Aorta (tissue), 5 donors: ENCODE measurements at places on chromosomes 1 and 21.

DNA sequence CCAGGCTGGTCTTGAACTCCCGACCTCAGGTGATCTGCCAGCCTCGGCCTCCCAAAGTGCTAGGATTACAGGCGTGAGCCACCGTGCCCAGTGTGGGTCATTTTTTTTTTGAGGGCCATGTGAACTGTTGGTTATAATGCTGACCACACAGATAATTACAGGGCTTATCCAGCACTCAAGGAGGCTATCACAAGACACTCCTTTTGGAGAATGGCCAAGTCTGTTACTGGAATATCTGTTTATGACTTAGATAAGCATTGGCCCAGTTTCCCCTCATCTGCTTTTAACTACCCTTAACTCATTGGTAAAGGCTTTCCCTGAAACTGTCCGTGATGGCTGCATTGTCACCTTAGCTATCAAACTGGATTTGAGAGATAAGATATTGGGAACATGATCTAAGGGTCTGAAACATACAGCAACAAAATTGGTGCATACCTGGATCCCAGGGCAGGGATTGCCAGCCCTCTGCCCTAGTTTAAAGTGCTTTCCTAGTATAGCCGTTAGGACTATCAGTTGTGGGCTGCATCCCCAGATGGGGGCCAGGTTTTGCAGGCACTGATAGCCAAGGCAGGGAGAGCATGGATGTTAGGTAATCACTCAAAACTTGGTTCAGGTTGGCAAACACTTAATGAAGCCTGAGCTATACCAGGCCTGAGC, 15.6 kb downstream of the SZT2 start:
- no peak for DNase-seq

DNA sequence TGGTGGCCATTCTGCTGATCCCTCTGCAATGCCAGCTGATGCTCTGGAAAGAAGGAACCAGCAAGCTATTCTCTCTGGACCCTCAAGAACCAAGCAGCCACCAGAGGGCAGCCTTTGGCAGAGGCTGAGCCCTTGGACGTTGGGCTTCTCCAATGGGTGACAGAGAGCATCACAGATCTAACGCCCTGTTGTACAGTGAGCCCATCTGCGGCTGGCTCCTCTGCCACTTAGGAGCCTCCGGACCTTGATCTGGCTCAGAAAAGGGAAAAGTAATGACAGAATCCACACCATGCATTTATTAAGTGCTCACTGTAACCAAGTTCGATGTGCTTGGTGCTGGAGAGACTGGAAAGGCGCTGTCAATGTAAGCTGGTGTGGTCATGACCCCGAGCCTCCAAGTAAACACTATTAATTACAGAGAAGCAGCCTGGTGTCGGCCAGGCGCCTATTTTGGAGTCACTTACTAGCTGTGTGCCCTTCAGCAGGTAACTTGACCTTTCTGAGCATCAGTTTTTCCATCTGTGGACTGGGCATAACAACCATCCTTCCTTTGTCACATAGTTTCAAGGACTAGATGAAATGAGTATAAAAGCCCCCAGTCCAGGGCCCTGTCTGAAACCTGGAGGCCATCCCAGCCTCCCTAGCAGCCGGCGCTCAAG, 34.9 kb downstream of the ECE1 start:
- DNase-seq: peak; percentile 94

DNA sequence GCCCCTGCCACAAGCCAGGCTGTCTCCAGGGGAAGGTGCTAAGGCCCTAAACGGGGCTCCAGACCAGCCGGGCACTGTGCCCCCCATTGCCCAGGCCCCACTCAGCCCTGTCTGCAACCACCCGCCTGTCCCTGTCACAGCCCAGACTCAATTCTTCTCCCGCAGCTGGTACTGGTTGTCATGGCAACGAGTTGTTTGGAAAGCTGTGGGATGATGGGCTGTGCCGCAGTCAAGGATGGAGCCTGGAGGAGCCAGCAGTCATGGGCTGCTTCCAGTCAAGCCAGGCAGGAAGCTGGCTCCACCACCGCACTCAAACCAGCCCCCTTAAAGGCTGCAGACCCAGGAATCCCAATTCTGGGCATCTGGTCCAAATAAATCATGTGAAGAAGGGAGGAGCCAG, 4.2 kb downstream of the SPOCD1 start:
- DNase-seq: no peak

DNA sequence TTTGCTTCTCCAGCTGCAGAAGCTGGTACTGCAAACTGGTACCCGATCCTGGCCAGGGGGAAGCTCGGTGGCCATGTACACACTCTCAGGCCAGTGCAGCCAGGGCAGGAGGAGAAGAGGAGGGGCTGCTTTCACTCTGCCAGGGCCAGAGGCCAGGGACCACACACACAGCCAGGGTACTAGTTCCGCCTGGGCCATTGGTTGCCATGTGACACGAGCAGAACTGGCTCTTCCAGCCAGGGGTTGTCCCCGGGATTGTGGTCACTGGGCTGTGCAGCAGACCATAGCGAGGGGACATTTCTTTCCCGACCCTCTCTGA, 3.7 kb upstream of the SHISAL2A start:
- DNase-seq: no peak

DNA sequence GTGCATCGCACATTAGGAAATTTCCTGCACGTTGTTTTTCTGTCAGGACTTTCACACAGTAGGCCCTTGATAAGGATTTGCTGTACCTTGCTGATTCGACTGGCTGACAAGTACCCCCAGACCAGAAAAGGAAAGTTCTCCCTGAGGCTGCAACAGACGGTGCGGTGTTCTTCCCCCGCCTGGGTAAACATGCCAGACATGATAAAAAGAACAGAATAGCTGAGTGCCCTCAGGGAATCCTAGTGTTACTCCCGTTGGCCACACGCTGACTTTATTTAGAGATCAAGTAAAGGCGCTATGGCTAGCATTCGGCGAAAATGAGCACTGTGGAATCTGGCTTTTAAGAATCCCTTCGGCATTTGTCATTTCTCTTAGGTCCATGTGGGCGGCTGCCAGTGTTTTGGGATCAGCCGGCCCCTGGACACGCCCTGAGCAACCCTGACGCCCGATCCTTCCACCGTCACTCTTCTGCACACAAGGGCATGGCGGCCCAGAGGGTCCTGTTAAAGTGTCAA, 607.7 kb downstream of the KIF26B start:
- DNase-seq: no peak

GRCh38 chr1:241079047-241079446, 278.0 kb downstream of the RGS7 start:
- no peak for DNase-seq

- DNase-seq: no peak
These were observed 7.3 kb upstream of the ANKRD13C start for GRCh38 chr1:70361727-70362398.

GRCh38 chr1:207503950-207504349, 8.0 kb downstream of the CR1 start:
- no peak for DNase-seq

DNA sequence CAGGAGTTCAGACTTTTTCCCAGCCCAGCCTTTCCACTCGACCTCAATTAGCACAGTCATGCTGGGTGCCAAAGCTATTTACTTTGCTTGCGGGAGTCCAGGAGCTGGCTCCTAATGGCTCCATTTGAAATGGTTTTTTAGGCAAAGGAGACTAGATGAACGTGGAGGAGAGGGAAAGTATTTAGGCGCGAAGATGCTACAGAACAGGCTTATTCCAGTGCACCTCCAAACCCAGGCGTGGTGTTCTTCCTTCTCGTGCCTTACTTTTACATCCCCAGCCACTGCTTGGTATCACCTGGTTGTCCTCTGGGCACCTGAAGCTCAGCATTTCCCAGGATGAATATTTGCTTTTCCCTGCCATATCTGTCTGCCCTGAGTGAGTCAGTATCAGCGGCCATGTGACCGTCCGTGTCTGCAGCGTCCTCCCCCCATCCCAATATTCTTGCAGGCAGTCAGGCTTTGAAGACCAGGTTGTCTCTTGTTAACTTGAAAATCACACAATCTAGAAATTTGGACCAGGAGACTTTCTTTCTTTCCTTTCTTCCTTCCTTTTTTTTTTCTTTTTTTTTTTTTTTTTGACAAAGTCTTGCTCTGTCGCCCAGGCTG, 198.5 kb downstream of the DYRK1A start:
- DNase-seq: no peak

DNA sequence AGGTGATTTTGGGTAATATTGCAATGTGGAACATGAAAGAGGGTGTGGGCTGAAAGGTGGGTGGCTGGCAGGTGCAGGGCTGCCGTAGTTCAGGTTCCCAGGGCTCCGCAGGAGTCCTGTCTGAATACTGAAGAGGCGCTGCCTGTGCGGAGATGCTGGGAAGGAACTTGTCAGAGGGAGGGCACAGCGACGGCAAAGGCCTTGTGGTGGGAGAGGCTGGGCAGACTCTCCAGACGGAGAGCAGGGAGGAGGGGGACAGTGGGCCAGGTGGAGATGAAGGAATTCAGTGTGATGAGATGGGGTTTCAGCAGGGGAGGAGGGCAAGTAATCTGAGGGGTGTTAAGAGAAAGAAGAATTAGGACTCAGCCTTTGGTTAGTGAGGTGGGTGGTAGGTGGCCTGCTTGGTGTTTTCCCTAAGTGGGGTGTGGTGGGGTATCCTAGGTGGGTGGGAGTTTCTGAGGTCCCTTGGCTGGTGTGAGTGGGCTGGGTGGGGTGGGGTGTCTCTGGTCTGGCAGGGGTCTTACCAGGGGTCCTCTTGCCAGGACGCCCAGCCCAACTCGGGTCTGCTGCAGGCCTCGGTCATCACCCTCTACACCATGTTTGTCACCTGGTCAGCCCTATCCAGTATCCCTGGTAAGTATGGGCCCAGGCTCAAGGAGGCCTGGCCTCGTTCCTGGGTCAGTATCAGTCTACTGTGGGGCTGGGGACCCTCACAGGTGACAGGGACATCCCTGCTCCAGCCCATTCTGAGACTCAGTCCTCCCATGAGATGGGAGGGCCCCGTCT, 15.6 kb downstream of the SERINC2 start:
- DNase-seq: peak; percentile 51

DNA sequence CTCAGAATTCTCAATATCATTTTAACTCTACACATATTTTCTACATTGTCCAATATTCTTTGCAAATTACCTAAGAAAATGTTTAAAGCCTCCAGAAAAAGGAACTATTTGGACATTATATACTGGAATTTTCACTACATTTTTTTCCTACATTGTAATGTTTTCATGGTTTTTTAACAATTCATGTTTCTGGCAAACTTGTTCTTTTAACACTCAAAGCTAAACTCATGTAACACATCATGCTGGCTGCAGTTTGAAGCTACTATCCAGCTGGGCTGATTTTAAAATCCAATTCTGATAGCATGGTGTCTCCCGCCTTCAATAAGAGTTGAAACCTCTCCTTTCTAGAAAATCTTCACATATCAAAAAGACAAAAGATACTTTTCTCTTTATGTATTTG, 52.0 kb downstream of the TGFBR3 start:
- no peak for DNase-seq

- DNase-seq: no peak
These were observed 12.6 kb upstream of the PPM1J start for GRCh38 chr1:112727716-112728115.

DNA sequence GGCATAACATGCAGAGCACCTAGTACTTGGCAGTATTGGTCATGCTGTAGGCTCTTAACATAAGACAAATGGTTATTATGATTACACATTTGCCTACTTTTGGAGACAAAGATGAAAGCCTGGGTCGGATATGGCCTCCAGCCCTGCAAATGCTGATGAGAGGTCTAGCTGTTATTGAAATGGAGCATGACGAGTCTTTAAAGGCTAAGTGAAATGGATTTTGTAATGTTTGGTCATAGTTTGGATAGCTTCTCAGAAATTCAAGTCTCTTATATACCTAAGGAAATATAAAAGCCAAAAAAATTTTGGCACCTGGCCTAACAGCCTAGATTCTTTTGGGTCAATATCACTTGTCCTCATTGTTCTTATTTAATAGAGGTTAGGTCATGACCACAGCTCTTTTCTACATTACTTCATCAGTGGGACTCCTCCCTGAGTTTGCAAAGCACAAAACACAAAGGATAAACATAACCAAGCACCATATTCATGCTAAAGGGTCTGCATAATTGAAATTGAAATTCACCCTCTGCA, 69.2 kb upstream of the WLS start:
- DNase-seq: no peak

GRCh38 chr1:235156740-235157139, 4.3 kb downstream of the RBM34 start:
- DNase-seq: no peak

DNA sequence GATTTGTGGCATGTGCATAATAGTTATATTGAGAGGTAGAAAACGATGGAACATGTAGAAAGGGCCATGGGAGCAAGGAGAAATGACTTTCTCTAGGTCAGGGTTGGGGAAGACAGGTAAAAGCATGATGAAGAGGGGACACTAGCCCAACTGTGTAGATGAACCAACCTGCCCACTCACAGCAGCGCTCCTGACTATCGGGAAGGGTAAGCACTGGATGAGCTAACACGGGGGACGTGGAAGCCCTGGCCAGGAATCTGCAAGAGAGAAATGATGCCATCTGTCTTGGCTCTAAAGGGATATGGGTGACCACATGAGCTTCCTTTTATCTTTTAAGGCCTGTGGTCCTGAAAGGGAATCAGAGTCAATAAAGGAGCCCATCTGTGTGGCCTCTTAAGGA, 36.2 kb upstream of the TMEM125 start:
- DNase-seq: no peak

- no peak for DNase-seq
These were observed 11.2 kb upstream of the VPS45 start for GRCh38 chr1:150056407-150056806.

- DNase-seq: peak; percentile 80
These were observed 3.4 kb downstream of the TAGLN2 start for GRCh38 chr1:159921700-159922504.

GRCh38 chr1:78355656-78356055, 135.1 kb upstream of the PTGFR start:
- DNase-seq: no peak

DNA sequence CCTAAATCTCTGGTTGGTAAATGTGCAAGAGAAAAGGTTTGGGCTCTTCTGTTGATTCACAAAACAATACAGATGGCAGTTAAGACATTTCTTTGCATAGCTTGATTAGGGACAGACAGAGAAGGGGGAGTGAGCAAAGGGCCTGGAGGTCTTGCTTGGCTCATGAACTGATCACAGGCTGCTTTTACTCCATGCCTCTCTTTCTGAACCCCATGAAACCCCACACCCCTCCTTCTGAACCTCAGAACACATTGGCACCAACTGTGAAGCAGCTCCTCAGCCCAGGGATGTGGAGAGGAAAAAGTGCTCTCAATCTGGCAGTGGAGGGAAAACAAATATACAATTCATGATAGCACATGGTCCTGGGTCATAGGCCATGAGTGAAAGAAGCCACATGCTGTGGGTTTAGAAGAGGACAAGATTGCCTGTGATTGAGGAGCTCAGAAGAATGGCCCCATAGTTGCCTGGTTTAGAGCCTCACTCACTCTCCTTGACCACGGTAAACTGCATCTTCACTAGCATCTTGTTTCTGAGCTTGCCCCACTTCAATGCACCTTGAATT, 111.6 kb upstream of the GADD45A start:
- DNase-seq: no peak

GRCh38 chr1:118075116-118075515, 109.9 kb downstream of the SPAG17 start:
- DNase-seq: no peak

- DNase-seq: peak; percentile 34
These were observed 2.4 kb downstream of the RAP1GAP start for GRCh38 chr1:21666576-21667320.

- DNase-seq: no peak
These were observed 23.2 kb downstream of the ADORA1 start for GRCh38 chr1:203150511-203151297.

- no peak for DNase-seq
These were observed 2.2 kb downstream of the UBAP2L start for GRCh38 chr1:154222918-154223317.
